Activated T-cell treated with anti-CD3 and anti-CD28 coated beads, Interleukin-2, amount 50 U/mL, for 72 hours (primary cell): ENCODE measurements at places on chromosomes 1 and 21. TPM values are rescaled to one million over a fixed set of nuclear protein-coding genes. Genes with fewer than 3 reads are reported as not detected.

The SV2A gene
- 14.8 TPM for total RNA-seq

The GMEB1 gene
- 18.9 TPM for total RNA-seq

The GBP5 gene
- 135 TPM for total RNA-seq

The ZYG11A gene
- 0.72 TPM for total RNA-seq

The MAP1LC3C gene
- total RNA-seq: not detected

The MAP10 gene
- 1.7 TPM for total RNA-seq
